ENCODE measurements at places on chromosomes 5 and 9. TPM values are rescaled to one million over a fixed set of nuclear protein-coding genes. Genes with fewer than 3 reads are reported as not detected.

ENTREP1 gene
- not detected for total RNA-seq

CAMK4 gene
- 49.4 TPM for total RNA-seq

PHF24 gene
- 0.18 TPM for total RNA-seq

ADAMTS2 gene
- total RNA-seq, result not detected

MAP1B gene
- 0.16 TPM for total RNA-seq

ARHGEF37 gene
- 1.7 TPM for total RNA-seq

FGFR4 gene
- 2.0 TPM for total RNA-seq

RASGRF2 gene
- 14.2 TPM for total RNA-seq

ZNF366 gene
- not detected for total RNA-seq
